A549 treated with CORT108297 at 1 μM for 4 hours (cell line): ENCODE measurements at places on chromosomes 3 and 15. TPM values are rescaled to one million over a fixed set of nuclear protein-coding genes. Genes with fewer than 3 reads are reported as not detected.

Gene OSBPL10
- total RNA-seq: 13.0 to 21.0 TPM (median 17.5 TPM) in 5 replicates

Gene SLC24A5
- total RNA-seq: not detected in 5 replicates

Gene LDHAL6B
- total RNA-seq: not detected in 5 replicates

Gene SLC6A11
- total RNA-seq: 0.04 to 0.09 TPM (median 0.07 TPM) in 5 replicates

Gene SNURF
- total RNA-seq: 5.9 to 13.1 TPM (median 7.5 TPM) in 5 replicates

Gene SKOR1
- 0.02 to 0.05 TPM (median 0.04 TPM) in 4 of 5 replicates, not detected in the other for total RNA-seq

Gene GTF2A2
- total RNA-seq: 165 to 193 TPM (median 176 TPM) in 5 replicates

Gene GCSAM
- total RNA-seq: not detected in 5 replicates

Gene PCBP4
- 10.8 to 15.6 TPM (median 14.3 TPM) in 5 replicates for total RNA-seq
